BJ (cell line): ENCODE measurements at places on chromosomes 6 and 20.

DNA sequence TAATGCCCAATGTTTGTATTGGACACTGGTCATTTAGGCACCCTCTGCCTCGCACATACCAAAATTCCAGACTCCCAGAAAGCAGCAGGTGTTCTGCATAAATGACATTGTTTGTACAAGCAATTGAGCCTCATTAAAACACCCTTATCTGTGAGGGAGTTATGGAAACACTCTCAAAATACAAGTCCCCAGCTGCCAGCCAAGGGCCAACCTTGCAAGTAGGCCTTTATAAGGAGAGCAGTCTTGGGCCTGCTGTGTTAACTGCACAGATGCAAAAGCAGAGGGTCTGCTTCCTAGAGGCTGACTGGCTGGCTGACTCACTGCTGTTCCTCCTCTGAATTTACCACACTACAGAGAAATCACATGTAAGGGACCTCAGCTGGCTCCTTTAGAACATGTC lies 150.4 kb upstream of the HMGN3 start:
- no peak for DNase-seq

GRCh38 chr20:47406849-47407682 lies 50.6 kb upstream of the ZMYND8 start:
- DNase-seq, result no peak

DNA sequence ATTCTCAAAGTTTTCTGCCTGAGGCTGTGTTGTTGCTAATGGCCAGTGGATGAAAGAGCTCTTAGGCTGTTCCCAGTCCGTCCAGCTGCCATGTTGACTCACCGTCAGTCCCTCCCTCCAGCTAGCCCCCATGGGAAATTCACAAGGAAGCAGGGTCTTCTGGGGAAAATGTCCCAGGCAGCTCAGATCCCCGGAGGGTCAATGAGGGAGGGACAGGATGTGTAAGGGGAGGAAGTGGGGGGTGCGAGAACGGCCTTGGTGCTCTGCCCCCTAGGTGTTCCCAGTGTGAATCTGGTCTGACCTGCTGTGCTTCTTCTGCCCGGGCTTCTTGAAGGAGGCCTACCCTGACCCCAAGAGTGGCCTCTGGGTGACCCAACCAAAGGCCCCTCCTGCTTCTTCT lies 65.9 kb downstream of the CEBPB start:
- DNase-seq, result no peak

DNA sequence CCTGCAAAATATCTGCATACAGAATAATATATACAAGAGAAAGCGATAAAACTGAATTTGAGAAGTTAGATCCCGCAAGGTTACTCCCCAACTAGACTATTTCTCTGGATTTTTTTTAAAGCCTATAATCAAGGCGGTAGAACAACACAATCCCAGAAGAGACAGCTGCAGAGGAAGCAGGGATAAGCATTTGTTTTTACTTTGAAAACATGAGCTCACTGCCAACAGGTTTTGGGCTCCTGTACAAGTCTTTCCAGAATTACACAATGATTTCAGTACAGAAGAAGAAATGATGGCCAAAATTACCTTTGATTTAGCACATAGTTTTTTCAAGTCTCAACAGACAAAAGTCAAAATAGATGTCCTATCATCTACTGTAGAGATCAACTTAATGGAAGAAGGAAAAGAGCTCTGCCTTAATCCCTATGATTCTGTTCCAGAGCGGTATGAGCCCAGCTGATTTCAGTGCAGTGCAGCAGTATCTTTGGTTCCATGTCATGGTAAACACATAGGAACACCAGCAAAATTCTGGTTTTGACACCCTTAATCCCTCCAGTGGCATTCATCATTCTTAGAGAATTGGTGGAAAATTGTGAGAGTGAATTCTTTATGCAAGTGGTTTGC lies 304.3 kb downstream of the HDGFL1 start:
- no peak for DNase-seq
